ENCODE measurements at places on chromosomes 7 and 10.

GRCh38 chr7:113207441-113207840 is 89.1 kb upstream of the SMIM30 start:
- no peak for DNase-seq

DNA sequence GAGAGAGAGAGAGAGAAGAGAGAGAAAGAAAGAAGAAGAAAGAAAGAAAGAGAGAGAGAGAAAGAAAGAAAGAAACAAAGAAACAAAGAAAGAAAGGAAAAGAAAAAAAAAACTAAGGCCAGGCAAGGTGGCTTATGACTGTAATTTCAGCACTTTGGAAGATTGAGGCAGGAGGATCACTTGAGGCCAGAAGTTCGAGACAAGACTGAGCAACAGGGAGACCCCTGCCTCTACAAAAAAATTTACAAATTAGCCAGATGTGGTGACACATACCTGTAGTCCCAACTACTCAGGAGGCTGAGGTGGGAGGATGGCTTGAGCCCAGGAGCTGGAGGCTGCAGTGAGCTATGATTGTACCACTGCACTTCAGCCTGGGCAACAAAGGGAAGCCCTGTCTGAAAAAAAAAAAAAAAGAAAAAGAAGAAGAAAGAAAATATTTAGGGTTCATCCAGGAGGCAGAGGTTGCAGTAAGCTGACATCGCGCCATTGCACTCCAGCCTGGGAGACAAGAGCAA is 2.8 kb downstream of the SERPINE1 start:
- no peak for DNase-seq

GRCh38 chr10:130728531-130729215 is 582.8 kb downstream of the TCERG1L start:
- no peak for DNase-seq

DNA sequence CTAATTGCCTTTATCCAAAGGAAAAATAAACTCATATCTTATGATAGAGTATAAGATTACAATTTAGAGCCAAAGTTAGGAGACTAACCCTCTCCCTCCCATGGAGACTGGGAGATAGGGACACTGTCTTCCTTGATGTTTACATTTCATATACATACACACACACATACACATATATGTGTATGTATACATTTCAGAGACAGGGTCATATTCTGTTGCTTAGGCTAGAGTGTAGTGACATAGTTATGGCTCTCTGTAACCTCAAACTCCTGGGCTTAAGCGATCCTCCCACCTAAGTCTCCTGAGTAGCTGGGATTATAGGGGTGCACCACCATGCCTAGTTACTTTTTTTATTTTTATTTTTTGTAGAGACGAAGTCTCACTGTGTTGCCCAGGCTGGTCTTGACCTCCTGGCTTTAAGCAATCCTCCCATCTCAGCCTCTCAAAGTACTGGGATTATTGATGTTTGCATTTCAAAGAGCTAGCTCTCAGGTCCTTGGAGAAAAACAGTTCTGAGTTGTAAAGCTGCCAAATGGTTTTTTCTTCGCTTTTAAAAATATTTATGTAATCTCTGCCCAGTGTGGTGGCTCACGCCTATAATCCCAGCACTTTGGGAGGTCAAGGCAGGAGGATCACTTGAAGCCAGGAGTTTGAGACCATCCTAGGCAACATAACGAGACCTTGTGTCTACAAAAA is 8.1 kb upstream of the REPIN1 start:
- no peak for DNase-seq

DNA sequence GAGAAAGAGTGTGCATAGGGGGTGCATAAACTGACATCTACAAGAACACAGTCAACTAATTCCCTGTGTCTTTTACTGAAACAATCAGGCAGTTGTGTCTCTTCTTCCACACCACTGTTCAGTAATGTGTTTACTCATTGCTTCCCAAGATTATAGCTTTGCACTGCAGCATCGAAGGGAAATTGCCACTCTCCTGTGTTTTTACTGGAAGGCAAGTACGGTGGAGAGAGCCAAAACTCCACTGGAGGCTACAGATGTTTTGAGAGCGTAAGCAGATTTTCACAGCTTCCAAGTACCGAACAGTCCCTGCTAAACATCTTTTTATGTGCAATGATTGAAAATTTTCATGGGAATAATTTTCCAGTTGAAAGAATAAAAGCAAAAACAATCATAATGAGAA is 510.5 kb upstream of the AKR1E2 start:
- DNase-seq, result no peak

GRCh38 chr7:56537952-56538351 is 421.7 kb upstream of the NUPR2 start:
- DNase-seq, result no peak

DNA sequence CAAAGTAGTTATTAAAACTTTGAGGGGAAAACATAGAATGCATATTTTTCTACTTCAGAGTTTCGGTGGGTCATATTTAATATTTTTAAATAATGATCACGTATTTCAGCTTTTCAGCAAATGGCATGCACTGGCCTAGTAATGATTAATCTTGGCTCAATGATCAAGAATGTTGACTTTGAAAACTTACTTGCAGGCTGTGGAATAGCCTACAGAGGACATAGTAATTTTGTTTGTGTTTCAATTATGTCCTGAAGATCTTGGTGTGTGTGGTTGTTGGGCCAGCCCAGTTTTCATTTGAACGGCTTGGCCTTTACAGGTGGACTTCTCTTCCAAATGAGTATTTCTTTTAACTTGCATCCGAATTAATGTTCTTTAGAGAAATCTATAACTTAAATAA is 35.1 kb downstream of the ADD3 start:
- no peak for DNase-seq

DNA sequence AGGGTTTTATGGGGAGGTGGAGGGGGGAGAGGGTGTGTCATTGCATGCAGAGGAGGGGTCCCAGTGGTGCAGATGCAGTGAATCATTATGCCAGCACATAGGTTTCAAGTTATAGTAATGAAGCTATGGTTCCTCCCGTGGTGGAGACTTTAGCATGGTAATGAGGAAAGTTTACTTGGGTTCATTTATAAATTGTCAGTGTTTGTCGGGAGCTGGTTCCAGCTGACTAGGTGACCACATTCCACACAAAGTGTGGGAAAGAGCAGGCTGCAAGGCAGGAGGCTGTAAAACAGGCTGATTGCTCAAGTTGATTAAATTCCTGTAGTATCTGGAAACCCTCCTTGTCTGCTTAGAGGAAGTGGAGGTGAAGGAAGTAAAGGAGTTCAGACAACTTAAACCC is 78.9 kb downstream of the SRI start:
- no peak for DNase-seq

DNA sequence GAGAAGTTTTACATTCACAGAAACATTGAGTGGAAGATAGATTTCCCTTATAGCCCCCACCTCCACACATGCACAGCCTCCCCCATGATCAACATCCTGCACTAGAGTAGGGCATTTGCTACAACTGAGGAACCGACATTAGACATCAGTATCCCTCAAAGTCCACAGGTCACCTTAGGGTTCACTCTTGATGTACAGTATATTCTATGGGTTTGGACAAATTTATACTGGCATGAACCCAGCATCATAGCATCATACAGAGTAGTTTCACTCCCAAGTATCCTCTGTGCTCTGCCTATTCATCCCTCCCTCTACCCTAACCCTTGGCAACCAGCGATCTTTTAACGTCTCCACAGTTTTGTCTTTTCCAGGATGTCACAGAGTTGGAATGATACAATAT is 64.4 kb downstream of the VSTM4 start:
- DNase-seq, result no peak

DNA sequence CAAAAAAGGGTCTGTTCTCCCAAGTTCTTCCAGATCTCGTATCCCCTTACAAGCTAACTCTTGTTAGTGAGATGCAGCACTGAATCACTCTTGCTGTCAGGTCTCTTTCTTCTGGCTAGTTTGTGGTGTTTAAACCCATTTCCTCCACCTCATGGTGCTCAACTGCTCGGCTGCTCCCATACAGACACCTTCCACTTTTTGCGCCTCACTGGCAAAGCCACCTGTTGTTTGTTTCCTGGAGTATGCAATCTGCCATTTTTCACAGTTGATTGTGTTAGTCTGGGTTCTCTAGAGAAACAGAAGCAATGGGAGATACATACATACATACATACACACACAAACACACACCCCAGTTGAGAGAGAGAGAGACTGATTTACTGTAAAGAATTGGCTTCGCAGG is 124.4 kb upstream of the SP8 start:
- no peak for DNase-seq

GRCh38 chr7:106561151-106561550 is 99.8 kb downstream of the CCDC71L start:
- DNase-seq, result no peak

DNA sequence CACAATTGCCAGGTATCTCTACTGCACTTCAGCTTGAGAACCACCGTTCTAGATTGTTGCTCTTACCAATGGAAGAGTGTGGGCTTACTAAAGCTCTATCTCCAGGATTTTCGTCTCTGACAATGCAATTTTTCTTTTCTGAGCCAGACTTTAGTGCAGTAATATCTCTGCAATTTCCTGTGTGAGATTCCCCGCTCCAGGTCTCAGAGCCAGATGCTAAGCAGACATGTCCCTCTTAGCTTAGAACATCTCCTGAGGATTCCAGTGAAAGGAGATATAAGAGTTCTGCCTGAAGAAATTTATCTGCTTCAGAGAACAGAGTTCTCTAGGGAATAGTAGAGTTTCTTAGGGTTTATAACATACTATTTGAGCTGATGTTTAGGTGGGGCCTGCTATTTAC is 82.0 kb downstream of the SND1 start:
- DNase-seq, result no peak

DNA sequence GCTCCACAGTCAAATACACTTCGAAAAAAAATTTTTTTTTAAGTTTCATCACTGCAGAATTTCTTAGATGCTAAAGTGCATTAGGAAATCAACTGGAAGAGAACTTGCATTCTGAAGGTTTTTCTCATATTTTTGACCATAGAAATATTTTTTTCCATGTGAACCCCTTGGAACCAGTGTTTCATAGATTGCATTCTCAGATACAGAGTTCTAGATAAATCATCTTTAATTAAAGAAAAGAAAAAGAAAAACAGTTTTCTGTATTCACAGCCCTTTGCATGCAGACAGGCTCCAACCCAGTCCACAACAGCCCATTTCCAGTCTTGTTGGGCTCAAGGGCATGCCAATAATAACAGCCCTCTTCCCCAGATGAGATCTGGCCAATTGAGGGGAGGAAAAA is 75.5 kb upstream of the RPA3 start:
- DNase-seq, result no peak

DNA sequence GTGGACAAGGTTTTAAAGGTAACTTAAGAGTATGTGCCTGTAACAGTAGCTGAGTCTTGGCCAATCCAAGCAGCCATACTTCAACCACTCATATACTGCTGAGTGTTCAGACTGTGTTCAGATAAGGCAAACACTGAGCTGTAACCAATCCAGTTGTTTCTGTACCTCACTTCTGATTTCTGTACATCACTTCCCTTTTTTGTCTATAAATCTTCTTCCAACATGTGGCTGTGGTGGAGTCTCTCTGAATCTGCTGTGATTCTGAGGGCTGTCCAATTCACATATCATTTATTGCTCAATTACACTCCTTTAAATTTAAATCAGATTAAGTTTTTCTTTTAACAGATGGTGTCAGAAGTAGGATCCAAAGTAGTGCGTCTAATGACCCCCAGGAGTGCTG is 149.5 kb upstream of the PHF14 start:
- DNase-seq, result no peak

DNA sequence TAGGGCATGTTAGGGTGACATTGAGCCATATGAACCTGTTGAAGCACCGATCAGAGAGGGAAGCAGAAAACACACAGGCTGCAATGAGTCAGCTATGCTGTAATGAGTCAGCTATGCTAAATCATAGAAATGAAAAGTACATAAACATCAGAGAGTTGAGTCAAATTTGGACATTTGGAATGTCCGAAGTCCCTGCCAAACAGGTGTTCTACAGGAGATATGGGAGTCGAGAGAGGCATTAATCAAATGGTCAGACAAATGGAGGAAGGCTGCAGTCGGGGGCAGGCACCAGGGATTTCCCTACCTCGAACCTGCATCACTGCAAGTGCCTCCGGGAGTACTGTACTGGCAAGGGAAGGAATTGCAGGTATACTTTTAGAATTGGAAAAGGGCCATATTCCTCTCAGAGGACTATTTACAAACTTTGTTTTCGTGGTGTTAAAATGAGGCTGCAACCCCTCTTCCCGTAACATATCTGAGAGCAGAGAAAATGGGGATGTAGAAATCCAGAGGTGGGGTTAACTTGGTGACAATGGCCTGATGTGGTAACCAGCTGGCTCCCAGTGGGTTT is 8.8 kb upstream of the ZC3HAV1 start:
- no peak for DNase-seq

- DNase-seq, result no peak
Measured at GRCh38 chr10:106952033-106952432, 212.5 kb downstream of the SORCS1 start.

- DNase-seq, result no peak
Measured at GRCh38 chr7:92778972-92779371, 57.4 kb downstream of the CDK6 start.

DNA sequence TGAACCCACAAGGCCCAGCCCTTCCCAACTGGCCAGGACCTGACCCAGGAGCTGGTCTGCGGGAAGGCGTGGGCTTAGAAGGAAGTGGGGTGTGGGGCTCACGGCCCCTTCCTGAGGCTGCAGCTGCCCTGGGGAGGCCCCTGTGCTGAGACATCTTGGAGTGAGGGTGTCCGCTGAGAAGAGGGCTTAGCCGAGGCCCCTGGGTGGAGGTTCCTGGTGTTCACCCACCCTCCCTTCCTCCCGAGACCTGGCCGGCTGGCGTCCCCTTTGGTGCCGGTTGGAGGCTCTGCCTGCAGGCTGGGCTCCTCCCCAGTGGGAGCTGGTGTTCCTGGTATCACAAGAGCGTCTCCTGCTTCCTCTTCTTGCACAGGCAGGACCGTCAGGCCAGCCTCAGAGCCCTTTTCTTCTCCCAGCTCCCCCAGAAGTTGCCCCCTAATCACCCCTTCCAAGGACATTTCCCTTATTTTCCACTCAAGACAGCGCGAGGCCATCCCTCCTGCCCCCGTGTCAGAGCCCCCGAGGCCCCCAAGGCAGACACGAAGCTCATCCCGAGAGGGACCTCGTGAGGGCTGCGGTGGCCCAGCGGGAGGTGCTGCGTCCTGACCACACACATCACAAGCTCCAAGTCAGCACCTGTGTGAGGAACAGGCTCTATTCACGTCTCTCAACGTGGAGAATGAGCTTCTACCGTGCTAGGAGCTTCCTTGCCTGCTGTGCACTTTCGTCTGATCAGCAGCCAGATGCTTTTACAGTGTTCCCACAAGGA is 25.1 kb upstream of the FAM20C start:
- no peak for DNase-seq

DNA sequence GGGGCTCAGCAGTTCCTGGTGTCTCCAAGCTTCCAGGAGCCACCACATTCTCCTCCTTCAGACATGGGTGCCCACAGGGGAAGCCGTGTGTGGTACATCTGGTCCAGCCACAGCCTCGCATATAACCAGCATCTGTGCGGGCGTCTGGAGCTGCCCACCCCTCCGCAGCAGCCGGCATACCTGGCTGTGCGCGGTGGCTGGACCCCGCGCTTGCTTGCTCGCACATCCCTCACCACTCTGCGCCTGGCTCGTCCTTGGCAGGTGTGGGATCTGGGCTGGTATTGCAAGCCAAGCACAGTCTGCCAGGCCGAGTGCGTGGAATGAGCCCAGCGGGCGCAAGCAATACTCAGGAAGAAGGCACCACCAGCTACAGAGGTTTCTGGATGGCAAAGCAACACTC is 117.7 kb upstream of the MBL2 start:
- DNase-seq, result no peak

All from activated effector memory CD4-positive, alpha-beta T cell treated with Interleukin-2 at 50 U/mL for 16 hours (primary cell).